Activated CD4-positive, alpha-beta T cell treated with anti-CD3 and anti-CD28 coated beads, Interleukin-2, Interleukin-4, amounts not matched to agents 100 ng/mL and 50 ng/mL, durations not matched to agents 16 hours and 8 hours (primary cell): ENCODE measurements at places on chromosomes 2 and 18.

GRCh38 chr2:29273004-29273684 lies 157.9 kb downstream of the CLIP4 start:
- no peak for DNase-seq

DNA sequence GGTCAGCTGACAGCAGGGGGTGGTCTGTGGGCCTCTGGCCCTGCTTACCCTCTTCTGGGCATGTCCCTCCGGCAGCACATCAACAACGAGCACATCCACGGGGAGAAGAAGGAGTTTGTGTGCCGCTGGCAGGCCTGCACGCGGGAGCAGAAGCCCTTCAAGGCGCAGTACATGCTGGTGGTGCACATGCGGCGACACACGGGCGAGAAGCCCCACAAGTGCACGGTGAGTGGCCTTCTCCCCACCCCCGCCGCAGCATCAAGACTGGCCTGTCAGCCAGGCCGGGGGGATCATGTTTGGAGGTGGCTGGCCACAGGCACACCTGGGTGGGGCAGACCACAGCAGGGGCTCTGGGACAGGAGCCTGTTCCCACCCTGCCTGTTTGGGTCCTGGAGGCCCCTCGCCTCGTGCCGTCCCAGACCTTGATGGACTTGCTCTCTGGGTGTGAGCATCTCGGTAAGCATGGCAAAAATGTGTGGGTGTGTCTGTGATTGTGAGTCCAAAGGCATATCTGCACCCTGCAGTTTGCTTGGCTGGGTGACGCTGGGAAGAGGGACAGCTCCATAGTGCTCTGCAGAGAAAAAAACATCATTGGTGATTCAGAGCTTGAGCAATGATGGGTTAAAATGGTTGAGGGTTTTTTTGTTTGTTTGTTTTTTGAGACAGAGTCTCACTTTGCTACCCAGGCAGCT lies 242.8 kb downstream of the GLI2 start:
- no peak for DNase-seq

DNA sequence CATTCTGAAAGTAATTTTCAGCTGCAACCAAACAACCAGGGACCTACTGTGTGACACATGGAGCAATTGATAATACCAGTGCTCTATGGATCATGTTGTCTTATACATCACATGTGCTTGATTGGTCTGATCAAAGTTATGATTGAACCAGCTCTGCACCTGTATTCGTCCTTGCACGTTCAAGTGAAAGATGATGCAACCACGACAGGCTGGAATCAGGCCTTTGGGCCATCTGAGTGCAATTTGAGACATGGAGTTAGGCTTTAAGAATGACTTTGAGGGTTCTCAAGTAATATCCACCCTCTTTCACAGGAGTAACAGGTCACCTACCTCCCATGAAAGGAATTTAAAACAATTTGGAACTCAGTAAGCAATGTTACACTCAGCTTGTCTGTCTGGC lies 165.2 kb downstream of the SLC8A1 start:
- DNase-seq = no peak

DNA sequence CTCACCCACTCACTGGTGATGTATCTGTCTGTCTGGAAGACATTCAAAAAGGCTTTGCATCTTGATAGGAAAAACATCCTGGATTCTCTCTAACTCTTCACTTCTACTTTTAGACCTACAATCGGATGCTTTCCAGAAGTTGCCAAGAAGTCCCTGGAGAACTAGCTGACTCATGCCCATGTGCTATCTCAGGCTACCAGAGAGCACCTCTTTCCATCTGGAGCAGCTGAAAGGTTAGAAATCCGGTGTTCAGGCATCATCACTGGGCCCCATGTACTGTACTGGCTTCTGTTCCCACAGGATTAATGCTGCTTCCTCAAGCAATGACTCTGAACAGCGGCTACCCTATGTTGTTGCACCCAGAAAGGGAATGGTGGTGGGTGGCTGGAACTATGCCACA lies 259.0 kb downstream of the NBAS start:
- DNase-seq = no peak

DNA sequence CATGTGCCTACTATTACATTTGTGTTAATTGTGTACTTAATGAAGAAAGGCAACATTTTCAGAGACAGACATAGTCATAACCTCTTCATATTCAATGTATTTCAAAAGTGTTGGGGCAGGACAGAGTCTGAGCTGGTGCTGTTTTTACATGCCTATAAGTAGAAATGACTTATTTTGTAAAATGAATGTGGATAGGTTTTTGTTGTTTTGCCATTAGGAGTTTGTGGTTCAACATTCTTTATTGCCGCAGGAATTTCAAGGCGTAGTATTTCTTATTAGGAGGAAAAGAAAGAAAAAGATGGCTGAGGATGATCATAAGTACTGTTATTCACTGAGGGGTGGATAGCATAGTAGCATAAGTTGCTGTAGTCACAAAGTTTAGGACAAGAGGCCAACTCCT lies 21.2 kb upstream of the ASXL3 start:
- DNase-seq = no peak

GRCh38 chr18:63241317-63241712 lies 78.3 kb downstream of the BCL2 start:
- no peak for DNase-seq

- no peak for DNase-seq
Observed at GRCh38 chr2:143977356-143977755, 542.6 kb downstream of the ZEB2 start.

GRCh38 chr2:69780921-69781320 lies 39.0 kb downstream of the ANXA4 start:
- no peak for DNase-seq

DNA sequence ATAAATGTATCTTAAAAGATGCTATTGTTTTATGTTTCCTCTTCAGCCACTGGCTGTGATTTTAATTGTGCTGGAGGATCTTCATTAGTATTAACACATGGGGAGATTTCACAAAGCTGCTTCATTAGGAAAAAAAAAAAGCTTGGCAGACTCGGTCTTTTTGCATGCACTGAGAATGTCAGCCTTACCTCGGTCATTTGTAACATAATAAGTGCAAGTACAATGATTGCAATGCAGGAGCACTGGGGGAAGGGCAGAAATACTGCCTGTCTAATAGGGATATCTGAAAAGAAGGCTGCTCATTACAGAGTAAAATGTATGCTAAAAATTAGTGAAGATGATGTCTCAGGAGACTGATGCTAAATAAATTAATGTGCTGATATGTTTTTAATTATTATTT lies 1.3 kb upstream of the BAZ2B start:
- no peak for DNase-seq

GRCh38 chr2:148479398-148479797 lies 165.2 kb upstream of the EPC2 start:
- DNase-seq = no peak

- DNase-seq = no peak
Observed at GRCh38 chr2:237567276-237568029, 1.1 kb downstream of the PRLH start.

DNA sequence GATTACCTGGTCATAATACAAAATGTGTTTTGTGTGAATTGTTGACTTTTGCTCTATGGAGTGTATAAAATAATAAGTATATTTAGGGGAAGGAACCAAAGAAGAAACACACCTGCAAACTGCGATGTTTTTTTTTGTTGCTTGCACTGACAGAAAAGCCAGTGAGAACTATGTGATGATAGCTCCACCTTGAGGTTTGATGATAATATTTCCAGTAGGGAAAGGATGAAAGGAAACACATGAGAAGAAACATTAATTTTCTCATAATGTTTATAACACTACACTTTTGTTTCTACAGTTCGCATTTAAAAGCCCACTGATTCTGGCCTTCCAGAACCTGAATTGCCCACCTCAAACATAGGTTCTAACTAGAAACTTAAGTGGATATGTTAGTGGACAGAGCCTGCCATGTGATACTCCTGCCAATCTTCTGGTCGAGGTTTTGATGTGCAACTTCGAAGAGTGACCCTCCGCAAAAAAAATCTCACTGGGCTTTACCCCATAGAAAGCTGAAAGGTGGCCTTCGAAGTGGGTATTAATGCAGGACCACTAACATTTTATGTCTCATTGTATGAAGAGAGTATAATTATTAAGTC lies 476.4 kb upstream of the SPHKAP start:
- DNase-seq = no peak

DNA sequence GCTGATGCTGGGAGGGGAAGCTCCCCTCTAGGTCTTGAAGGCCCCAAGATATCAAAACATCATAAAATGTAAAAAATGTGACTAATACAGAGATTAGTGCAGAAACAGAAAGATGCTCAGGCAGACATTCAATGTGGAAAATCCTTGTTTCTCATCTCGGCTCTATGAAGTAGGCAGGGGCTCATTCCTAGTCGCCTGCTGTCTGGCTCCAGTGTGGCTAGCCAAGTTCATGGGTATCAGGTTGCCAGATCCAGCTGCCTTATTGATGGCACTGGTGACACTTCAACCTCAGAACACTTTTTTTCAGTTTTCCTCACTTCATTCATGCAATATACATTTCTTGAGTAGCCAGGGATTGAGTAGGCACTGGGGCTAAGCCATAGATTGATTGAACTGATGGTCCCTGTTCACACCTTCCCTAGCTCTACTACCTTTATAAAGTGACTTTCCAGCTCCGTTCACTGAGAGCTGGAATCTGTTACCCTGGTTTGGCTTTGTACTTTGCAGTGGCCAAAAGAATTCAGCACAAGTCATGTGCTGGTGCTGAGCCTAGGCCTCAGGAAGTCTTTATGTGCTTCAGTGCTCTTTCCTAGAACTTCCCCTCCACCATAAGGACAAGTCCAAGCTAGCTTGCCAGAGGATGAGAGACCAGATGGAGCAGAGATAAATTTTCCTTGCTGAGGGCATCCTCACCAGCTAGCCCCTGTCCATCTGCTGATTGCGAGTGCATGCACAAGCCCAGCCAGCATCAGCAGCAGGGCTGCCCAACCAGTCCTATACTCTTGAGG lies 373.6 kb upstream of the ST6GAL2 start:
- DNase-seq = no peak

DNA sequence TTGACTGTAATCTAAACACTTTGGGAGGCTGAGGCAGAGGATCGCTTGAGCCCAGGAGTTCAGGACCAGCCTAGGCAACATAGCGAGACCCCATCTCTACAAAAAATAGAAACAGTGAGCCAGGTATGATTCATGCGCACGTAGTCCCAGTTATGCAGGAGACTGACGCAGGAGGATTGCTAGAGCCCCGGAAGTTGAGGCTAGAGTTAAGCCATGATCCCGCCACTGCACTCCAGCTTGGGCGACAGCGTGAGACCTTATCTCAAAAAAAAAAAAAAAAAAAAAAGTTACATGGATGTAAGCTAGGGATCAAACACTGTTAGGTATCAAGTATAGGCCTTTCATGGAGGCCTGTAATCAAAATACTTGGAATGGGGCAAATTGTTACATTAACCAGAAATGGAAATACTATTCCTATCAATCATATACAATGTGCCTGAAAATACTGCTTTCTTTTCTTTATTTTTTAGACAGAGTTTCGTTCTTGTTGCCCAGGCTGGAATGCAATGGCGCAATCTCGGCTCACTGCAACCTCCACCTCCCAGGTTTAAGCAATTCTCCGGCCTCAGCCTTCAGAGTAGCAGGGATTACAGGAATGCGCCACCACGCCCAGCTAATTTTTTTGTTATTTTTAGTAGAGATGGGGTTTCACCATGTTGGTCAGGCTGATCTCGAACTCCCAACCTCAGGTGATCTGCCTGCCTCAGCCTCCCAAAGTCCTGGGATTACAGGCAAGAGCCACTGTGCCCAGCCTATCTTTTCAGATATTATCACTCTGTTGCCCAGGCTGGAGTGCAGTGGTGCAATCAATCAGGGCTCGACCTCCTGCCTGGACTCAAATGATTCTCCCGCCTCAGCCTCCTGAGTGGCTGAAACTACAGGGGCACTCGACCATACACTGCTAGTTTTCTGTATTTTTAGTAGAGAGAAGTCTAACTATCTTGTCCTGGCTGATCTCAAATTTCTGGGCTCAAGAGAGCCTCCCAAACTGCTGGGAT lies 27.2 kb downstream of the XPO1 start:
- no peak for DNase-seq

- DNase-seq = no peak
Observed at GRCh38 chr2:164745012-164745797, 96.4 kb downstream of the COBLL1 start.

DNA sequence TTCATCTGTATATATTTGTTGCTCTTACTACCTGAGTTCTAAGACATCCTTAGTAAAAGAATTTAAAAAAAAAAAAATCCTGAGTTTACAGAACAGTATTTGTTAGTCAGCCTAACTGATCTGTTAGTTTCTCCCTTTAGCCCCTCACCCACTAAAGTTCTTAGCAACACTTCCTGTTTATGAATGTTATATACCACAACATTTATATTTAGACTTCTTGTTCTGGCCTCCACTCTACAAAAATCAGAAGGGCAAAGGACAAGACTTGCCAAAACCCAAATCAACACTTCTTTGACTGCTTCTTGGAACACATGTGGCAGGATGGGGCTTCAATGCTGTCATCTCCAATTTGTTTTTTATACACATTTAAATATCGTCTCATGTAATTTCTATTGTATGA lies 71.1 kb downstream of the MGAT5 start:
- no peak for DNase-seq

- no peak for DNase-seq
Observed at GRCh38 chr2:129709001-129709955, 270.2 kb upstream of the RAB6C start.
